ENCODE measurements at places on chromosomes 4 and X.

GRCh38 chr4:122450847-122451246 is 5.7 kb downstream of the IL2 start:
- no peak for DNase-seq

DNA sequence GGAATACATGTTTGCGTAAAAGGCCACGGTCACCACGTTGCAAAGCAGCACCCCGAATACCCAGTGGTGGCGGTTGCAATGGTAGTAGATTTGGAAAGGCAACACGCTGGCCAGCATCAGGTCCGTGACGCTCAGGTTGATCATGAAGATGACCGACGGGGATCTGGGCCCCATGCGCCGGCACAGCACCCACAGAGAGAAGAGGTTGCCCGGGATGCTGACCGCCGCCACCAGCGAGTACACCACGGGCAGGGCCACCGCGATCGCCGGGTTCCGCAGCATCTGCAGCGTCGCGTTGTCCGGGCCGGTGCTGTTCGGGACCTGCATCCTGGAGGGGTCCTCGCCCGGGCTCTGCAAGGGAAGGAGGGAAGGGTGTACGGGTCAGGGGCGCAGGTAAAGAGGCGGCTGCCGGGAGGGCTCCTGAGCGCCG is 13.5 kb upstream of the ASMTL start:
- DNase-seq, result no peak

DNA sequence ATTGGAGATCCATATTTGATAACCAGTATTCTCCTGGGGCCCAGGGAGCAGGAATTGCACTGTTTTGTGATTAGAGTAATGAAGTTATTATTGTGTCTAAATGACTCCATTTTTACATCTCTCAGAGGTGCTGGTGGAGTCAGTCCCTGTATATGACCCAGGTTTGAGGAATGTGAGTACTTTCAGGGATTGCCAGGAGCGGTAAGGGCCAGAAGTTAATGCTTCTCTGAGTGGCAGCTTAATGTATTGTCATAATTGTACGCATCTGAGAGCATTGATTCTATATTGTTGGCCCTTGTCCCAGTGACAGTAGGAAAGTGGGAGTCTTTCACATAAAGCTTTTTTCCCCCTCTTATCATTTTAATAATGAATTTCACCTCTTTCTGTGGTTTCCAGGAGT is 146.2 kb downstream of the GATB start:
- no peak for DNase-seq

GRCh38 chr4:61933527-61933926 is 733.4 kb downstream of the ADGRL3 start:
- DNase-seq, result no peak

Measured in SJSA1 (cell line).